Testis (tissue), 5 donors: ENCODE measurements at places on chromosomes 16 and 17. TPM values are rescaled to one million over a fixed set of nuclear protein-coding genes. Genes with fewer than 3 reads are reported as not detected.

- no peak for DNase-seq
- no peaks in the 10 kb centered on the region for H3K36me3 ChIP-seq
- peak overlapping the region; percentile 76 for H3K27ac ChIP-seq
- peaks cover 20% of the 10 kb centered on the region for H3K4me1 ChIP-seq
- peak overlapping the region; percentile 98 for H3K4me3 ChIP-seq
- H3K27me3 ChIP-seq, result no peaks in the 10 kb centered on the region
Measured at GRCh38 chr16:56450275-56450985, 702 bp downstream of the NUDT21 start.

Gene CHST5
- 0.55 TPM for total RNA-seq

- no peaks in the 10 kb centered on the region for H3K27me3 ChIP-seq
- no peaks in the 10 kb centered on the region for H3K36me3 ChIP-seq
- H3K4me1 ChIP-seq, result no peaks in the 10 kb centered on the region
- DNase-seq, result no peak
- H3K4me3 ChIP-seq, result no peak overlapping the region
Measured at GRCh38 chr16:78778101-78779004, 678.9 kb downstream of the WWOX start.

GRCh38 chr17:80352991-80353665 is 61.8 kb upstream of the ENDOV start:
- H3K36me3 ChIP-seq, result no peaks in the 10 kb centered on the region
- H3K27me3 ChIP-seq, result no peaks in the 10 kb centered on the region
- no peak overlapping the region for H3K27ac ChIP-seq
- no peaks in the 10 kb centered on the region for H3K4me1 ChIP-seq
- no peak for DNase-seq

DNA sequence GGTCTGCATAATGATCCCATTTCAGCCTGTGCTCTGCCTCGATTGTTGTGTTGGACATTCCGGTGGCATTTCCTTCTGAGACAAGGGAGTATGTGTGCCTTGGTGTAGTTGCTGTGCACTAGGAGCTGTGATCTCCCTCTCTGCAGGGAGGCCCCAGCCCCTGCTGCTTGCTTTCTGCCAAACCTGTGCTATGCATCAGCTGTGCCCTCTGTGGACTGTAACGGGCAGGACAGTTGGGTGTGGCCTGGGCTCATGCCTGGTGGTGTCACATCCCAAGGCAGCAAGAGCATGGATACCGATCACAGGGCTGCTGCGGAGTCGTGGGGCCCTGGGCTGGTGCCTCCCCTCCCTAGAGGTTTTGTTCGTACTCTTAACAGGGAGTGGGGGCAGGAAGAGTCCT is 3.8 kb upstream of the JPT2 start:
- H3K36me3 ChIP-seq, result no peaks in the 10 kb centered on the region
- peaks cover 4% of the 10 kb centered on the region for H3K4me1 ChIP-seq
- H3K27ac ChIP-seq, result no peak overlapping the region
- H3K27me3 ChIP-seq, result no peaks in the 10 kb centered on the region

Gene KRT36
- total RNA-seq, result 0.24 TPM

Gene CAVIN1
- total RNA-seq, result 49.4 TPM

GRCh38 chr17:43020789-43021740 is 1.1 kb downstream of the VAT1 start:
- no peaks in the 10 kb centered on the region for H3K36me3 ChIP-seq
- peaks cover 28% of the 10 kb centered on the region for H3K4me1 ChIP-seq
- DNase-seq, result peak; percentile 90
- peak overlapping the region; percentile 96 for H3K27ac ChIP-seq
- peak overlapping the region; percentile 98 for H3K4me3 ChIP-seq

Gene RMI2
- 30.6 TPM for total RNA-seq

GRCh38 chr17:42177684-42178083 is 3.3 kb downstream of the KCNH4 start:
- H3K4me3 ChIP-seq, result no peak overlapping the region
- DNase-seq, result no peak
- no peaks in the 10 kb centered on the region for H3K27me3 ChIP-seq

Gene LITAF
- total RNA-seq, result 9.9 TPM

- peaks cover under 1% of the 10 kb centered on the region for H3K4me1 ChIP-seq
- no peaks in the 10 kb centered on the region for H3K27me3 ChIP-seq
- no peak for DNase-seq
Measured at GRCh38 chr17:76796081-76796480, 58.2 kb downstream of the MFSD11 start.

GRCh38 chr16:5214466-5214865 is 116.9 kb upstream of the EEF2KMT start:
- no peak for DNase-seq
- H3K4me3 ChIP-seq, result no peak overlapping the region
- no peak overlapping the region for H3K27ac ChIP-seq

DNA sequence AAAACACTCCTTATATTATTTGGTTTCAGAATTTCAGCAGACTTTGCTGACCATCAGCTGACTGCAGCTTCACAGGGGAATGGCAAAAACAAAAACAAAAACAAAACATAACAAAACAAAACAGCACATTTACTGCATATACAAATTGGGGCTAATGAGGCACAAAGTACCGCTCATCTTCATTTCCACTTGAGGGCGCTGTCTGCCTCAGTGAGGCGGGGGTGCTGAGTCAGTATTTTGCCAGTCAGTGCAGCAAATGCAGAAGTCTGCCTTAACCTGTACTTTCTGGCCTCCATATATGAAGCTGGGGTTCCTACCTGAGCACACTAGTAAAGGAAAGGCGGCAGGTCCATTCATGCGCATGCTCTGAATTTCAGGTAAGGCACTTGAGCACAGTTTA is 13.5 kb upstream of the DYNLRB2 start:
- no peaks in the 10 kb centered on the region for H3K4me1 ChIP-seq
- H3K36me3 ChIP-seq, result no peaks in the 10 kb centered on the region
- DNase-seq, result peak; percentile 71
- no peaks in the 10 kb centered on the region for H3K27me3 ChIP-seq
- no peak overlapping the region for H3K27ac ChIP-seq
- H3K4me3 ChIP-seq, result no peak overlapping the region

Gene KRT9
- not detected for total RNA-seq

DNA sequence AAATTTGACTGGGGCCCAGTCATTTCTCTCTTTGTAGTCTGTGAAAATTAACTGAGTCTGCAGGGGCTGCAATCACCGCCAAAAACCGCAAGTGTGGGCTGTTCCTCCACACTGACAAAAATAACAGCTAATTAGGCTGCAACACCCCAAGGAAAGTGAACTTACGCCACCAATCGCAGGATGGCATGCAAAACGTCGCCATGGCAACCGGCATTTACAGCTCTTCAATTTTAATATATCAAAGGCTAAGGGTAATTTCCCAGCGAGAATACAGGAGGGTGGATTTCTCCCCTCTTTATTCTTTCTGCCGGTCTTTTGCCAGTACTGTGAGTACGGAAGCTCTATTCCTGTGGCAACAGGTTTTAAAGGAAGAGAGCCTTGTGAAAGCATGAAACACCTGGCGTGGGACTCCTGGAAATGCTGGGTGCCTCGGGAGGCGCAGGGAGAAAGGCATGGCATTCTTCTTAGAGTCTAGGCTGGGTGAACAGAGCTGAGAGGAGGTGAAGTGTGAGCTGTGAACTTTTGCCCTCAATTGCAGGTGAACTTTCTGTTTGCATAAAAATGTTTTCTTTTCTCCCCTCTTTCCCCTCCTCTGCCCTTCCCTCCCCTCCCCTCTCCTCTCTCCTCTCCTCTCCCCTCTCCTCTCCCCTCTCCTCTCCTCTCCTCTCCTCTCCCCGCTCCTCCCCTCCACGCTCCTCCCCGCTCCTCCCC is 399.7 kb downstream of the XYLT1 start:
- no peaks in the 10 kb centered on the region for H3K36me3 ChIP-seq
- peak; percentile 45 for DNase-seq
- H3K27me3 ChIP-seq, result no peaks in the 10 kb centered on the region

GRCh38 chr16:84687715-84688114 is 12.1 kb upstream of the USP10 start:
- H3K4me1 ChIP-seq, result no peaks in the 10 kb centered on the region
- no peak overlapping the region for H3K27ac ChIP-seq
- H3K36me3 ChIP-seq, result no peaks in the 10 kb centered on the region
- no peak for DNase-seq

Gene FOXJ1
- 22.9 TPM for total RNA-seq

DNA sequence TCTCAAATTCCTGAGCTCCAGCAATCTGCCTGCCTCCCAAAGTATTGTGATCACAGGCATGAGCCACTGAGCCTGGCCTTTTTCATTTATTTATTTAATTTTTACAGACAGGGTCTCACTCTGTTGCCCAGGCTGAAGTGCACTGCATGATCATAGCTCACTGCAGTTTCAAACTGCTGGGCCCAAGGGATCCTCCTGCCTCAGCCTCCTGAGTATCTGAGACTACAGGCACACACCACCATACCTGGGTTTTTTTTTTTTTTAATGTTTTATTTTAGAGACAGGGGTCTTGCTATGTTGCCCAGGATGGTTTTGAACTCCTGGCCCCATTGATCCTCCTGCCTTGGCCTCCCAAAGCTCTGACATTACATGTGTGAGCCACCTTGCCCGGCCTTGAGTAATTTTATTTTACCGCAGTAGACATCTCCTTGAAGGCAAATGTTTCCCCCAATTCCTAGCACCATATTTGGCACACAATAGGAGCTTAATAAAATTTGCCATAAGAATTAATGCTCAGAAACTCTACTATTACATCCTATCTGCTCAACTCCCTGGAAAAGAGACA is 1.9 kb upstream of the EEF2K start:
- H3K4me1 ChIP-seq, result peaks cover 9% of the 10 kb centered on the region
- no peak for DNase-seq
- no peak overlapping the region for H3K4me3 ChIP-seq
- no peaks in the 10 kb centered on the region for H3K36me3 ChIP-seq
- no peak overlapping the region for H3K27ac ChIP-seq
- no peaks in the 10 kb centered on the region for H3K27me3 ChIP-seq

DNA sequence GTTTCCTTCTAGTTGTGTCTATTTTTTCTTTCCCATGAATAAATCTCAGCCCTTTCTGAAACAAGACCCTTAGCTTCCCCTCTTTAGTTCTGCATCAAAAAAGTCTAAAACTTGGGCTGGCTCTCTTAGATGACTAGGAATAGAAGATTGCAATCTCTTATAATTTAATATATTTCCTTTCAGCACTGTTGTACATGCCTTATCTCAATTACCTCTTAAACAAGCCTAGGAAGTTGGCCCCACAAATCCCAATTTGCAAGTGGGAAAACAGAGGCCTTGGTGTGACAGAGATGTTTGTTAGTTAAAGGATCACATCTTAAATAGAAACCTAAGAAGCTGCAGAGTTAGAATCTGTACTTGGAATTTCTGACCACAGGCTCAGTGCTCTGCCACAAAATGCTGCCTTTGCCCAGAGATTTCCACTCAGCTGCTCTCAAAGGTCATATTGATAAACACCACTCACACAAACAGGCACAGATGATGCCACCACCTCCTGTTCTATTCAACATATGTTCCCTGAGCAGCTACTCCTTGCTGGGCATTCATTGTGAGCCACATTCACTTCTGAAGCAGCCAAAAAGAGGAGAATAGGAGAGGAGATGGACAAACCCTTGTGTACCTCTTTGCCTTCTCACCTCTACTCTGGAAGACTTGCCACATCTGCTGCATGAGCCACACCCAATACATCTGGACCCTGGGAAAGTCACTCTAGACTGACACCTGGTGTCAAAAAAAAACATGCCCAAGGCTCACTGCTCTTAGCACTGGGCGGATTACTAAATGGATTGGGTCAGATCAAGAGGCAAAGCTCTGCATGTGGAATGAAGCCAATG is 5.5 kb downstream of the CCDC182 start:
- no peak for DNase-seq
- no peak overlapping the region for H3K27ac ChIP-seq
- H3K36me3 ChIP-seq, result no peaks in the 10 kb centered on the region
- H3K4me3 ChIP-seq, result no peak overlapping the region
- no peaks in the 10 kb centered on the region for H3K4me1 ChIP-seq

- H3K27ac ChIP-seq, result no peak overlapping the region
- no peaks in the 10 kb centered on the region for H3K27me3 ChIP-seq
- no peaks in the 10 kb centered on the region for H3K4me1 ChIP-seq
- H3K4me3 ChIP-seq, result no peak overlapping the region
Measured at GRCh38 chr17:72338847-72339790, 218.3 kb downstream of the SOX9 start.

DNA sequence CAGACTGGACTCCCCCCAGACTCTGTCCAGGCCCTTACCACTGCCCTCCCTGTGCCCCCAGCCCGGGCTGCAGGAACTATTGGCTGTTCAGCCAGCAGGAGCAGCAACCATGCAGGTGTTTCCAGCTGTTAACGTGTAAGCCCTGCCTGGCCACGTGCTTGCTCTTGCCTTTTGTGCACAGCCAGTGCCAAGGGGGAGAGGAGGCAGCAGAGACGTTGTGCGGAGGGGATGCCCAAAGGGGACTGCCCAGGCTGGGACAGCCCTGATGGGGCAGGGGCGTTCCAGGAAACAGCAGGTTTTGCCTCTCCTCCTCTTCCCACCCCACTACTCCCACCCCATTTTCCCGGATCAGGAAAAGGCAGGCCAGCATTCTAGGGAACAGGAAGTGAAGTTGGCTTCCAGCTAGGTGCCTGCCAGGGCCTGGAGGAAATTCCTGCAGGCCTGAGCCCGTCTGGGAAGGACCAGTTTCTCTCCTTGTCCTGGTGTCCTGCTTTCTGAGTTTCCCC is 16.7 kb upstream of the LASP1NB start:
- DNase-seq, result no peak
- H3K27me3 ChIP-seq, result no peaks in the 10 kb centered on the region
- H3K4me3 ChIP-seq, result no peak overlapping the region
- H3K4me1 ChIP-seq, result peaks cover 26% of the 10 kb centered on the region

Gene XYLT1
- total RNA-seq, result 20.7 TPM

- no peak overlapping the region for H3K4me3 ChIP-seq
- no peak overlapping the region for H3K27ac ChIP-seq
- no peaks in the 10 kb centered on the region for H3K27me3 ChIP-seq
- peaks cover 8% of the 10 kb centered on the region for H3K4me1 ChIP-seq
Measured at GRCh38 chr16:11896486-11897176, 19.1 kb downstream of the GSPT1 start.

- H3K4me3 ChIP-seq, result peak overlapping the region; percentile 32
- H3K4me1 ChIP-seq, result no peaks in the 10 kb centered on the region
- peak; percentile 38 for DNase-seq
- H3K36me3 ChIP-seq, result no peaks in the 10 kb centered on the region
Measured at GRCh38 chr16:83137326-83137781, 510.6 kb downstream of the CDH13 start.
